Gastroesophageal sphincter (tissue), 4 donors: ENCODE measurements at places on chromosomes 5 and 9. TPM values are rescaled to one million over a fixed set of nuclear protein-coding genes. Genes with fewer than 3 reads are reported as not detected.

DNA sequence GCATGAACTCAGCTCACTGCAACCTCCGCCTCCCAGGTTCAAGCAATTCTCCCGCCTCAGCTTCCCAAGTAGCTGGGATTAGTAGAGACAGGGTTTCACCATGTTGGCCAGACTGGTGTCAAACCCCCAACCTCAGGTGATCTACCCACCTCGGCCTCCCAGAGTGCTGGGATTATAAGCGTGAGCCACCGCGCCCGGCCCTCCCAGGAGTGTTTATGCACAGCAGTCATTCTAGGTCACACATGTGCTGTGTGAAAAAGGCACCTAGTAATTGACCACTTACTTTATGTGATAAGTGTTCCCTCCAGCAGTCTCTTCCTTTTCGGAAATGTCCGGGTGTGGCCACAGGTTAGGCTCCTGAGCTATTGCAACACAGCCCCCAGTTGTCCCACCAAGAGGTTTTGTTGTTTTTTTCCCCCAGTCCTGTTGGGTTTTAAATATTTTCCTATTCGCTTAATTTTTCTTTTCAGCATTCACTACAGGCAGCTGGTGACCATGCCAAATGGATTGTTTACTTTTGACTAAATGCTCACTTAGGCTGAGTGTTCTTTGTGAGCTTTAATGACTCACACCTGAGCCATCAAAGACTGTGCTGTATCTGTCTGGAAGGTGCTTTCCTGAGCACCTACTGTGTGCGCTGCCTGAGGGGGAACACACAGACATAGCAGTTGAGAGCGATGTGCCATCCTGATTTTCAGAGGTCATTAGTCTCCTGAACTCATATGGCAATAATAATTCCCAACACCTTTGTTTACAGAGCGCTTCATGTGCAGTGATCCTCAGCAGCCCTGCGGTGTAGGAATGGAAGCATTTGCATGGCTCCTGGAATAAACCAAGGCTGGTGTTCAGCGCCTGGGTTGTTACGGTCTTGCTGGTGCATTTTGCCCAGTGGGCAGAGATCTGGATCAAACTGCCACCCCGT, 94.3 kb downstream of the MVB12B start:
- H3K27me3 ChIP-seq, result no peaks in the 10 kb centered on the region
- H3K4me3 ChIP-seq, result no peak overlapping the region
- no peaks in the 10 kb centered on the region for H3K4me1 ChIP-seq
- ATAC-seq, result no peak

NUDT2 gene
- total RNA-seq, result 15.0 TPM

GRCh38 chr5:106159616-106160015, 1511.1 kb downstream of the EFNA5 start:
- H3K27ac ChIP-seq, result no peak overlapping the region
- no peaks in the 10 kb centered on the region for H3K4me1 ChIP-seq
- H3K27me3 ChIP-seq, result no peaks in the 10 kb centered on the region

NUTM2G gene
- total RNA-seq, result not detected

NUTM2F gene
- total RNA-seq, result not detected

ANKRD34B gene
- not detected for total RNA-seq

GRCh38 chr9:89037346-89037745, 46.1 kb downstream of the S1PR3 start:
- no peaks in the 10 kb centered on the region for H3K27me3 ChIP-seq
- H3K36me3 ChIP-seq, result no peaks in the 10 kb centered on the region
- H3K4me3 ChIP-seq, result no peak overlapping the region
- no peaks in the 10 kb centered on the region for H3K4me1 ChIP-seq
- H3K27ac ChIP-seq, result no peak overlapping the region

GRCh38 chr5:135266975-135267374, 132.1 kb downstream of the MACROH2A1 start:
- H3K4me1 ChIP-seq, result no peaks in the 10 kb centered on the region
- ATAC-seq, result no peak
- no peak overlapping the region for H3K27ac ChIP-seq
- no peaks in the 10 kb centered on the region for H3K27me3 ChIP-seq

DNA sequence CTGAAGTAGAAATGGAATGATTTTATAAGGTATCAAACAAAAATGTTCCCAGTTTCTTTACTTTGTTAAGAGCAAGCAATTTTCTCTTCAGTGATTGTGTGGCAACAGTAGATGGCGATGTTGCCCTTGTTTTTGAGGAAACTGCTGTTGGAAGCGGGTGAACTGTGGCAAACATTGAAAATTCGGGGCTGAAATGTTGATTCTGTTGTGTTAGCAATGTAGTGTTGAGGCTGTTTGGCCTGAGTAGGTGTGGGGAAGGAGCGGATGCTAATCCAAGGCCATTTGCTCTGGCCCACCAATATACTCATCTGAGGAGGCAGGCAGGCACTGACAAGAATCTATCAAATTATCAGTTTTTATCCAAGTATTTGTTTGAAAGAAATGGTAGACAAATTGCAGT, 129.8 kb downstream of the SLC12A2 start:
- ATAC-seq, result no peak
- H3K36me3 ChIP-seq, result no peaks in the 10 kb centered on the region
- no peak overlapping the region for H3K27ac ChIP-seq
